ENCODE measurements at places on chromosomes 7 and 10.

DNA sequence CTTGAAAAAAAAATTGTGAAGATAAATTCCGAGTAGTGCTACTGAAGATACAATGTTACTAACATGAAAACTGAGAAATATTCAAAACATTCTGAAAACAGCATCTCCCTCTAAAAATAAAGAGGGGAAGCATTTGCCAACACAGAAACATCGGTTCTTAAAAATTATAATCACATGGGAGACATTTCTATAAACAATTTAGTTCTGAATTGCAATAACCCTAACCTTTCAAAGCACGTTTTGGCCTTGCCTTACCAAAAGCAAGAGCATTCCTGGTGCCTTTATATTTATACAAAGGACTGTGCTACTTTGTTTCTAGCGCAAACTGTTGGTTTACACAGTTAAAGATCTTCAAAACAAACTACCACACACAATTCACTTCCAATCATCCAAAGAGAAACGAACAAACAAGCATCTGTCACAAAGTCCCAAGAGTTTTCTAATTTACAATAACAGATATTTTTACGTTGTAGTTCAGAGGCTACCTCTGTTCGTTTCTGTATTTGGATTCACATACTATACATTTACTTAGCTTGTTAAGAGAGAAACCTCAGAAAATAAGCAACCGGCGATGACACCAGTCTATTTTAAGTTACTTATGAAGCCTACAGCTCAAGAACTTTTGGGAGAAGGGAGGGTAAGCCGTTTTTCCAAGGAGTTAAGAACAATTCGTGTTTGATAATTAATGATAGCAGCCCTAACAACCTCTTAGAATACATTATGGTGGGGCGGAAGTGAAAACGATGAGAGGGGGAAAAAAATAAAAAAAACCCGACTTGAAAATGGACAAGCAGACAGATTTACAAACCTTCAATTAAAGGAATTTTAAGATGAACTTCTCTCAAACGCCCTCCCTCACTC is 1.3 kb downstream of the ABI1 start:
- DNase-seq, result no peak

GRCh38 chr10:83990126-83990525 is 149.2 kb upstream of the GHITM start:
- no peak for DNase-seq

DNA sequence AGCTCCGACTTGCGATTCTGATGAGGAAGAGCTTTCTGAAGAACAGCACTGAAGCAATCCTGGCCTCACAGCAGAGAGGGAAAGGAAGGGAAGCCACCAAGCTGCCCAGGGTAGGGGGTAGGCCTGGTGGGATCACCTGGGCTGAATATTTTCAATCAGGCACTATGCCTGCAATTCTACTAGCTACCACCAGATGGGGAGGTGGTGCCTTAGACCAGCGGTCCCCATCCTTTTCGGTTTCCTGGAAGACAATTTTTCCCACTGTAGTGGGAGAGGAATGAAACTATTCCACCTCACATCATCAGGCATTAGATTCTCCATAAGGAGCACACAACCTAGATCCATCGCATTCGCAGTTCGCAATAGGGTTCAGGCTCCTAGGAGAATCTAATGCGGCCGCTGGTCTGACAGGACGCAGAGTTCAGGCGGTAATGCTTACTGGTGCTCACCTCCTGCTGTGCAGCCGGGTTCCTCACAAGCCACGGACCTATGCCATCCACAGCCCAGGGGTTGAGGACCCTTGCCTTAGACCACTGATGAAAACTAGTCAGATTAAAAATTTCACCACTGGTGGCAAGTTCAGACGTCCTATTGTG is 2.7 kb downstream of the LRRC20 start:
- no peak for DNase-seq

DNA sequence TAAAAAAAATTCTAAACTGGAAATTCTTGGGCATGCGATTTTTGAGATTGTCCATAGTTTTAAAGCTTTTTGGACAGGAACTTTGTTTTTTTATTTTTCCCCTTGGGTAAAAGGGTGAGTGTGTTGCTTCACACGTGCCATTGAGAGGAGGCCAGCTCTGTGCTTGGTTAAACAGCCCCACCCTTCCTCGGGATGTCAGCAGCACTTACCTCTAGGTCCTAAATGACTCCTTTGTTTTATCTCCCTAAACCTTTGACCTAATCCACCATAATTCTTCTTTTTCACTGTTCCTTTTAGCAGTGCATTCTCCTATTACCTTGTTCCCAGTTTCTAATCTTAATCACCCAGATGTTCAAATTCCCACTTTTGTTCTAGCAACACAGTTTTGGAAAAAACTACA is 83.5 kb downstream of the SEMA3D start:
- DNase-seq, result no peak

- no peak for DNase-seq
Observed at GRCh38 chr7:120733835-120734234, 124.1 kb downstream of the TSPAN12 start.

- DNase-seq, result no peak
Observed at GRCh38 chr7:89002981-89003956, 207.7 kb upstream of the TEX47 start.

DNA sequence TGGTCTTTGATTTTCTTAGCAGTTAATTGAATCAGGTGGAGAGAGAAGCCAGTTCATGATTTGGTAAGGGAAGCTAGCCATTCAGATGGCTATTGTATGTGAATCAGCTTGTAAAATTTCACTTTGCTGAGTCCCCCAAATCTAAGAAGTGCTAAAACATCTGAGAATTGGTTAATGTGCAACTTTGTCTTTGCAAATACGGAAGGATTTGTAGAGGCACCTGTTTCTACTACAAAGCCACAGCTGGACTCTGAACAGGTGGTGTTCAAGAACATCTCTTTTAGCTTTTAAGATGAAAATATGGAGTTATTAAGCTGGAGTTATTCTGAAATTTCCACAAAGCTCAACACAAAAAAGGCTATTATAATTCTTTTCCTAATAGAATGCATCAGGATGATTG is 132.6 kb downstream of the VPS50 start:
- no peak for DNase-seq

DNA sequence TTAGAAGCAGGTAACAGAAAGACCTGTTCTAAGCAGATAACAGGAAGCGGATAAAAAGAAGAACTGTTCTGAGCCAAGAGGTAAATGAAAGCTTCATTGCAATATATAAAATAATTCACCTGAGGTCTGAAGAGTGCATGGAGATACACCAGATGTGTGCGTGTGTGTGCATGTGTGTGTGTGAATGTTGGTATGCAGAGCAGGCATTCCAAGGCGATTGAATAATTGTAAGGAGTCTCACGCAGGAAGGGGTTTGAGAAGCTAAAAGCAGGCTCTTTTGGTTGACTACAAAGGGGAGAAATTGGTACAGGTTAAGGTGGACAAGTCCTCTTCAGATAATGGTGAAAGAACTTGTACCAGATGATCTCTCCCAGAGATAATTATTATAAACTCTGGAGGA is 450.6 kb downstream of the DNAJB9 start:
- DNase-seq, result no peak

DNA sequence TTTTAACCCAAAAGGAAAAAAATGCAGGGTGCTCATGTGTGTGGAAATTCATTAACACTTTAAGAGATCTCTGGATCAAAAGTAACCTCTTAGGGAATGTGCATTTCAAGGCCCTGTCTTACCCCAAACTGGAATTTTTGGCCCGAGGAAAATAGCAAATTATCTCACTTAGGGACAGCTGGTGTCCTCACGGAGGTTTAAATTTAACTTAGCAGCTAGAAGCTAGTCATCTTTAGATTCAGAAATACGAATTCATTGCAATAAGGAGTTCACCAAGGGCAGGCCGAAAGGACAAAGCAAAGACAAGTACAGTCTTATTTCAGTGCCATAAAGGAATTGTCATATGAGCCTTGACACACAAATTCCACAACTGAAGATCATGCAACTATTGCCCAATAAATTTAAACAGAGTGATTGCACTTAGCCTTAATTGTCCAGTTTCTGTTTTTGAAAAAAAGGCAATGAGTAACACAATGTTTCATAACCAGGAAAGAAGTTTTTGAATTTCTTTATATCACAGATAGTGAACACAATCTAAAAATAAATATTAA is 22.4 kb upstream of the SEMA3C start:
- DNase-seq, result no peak

DNA sequence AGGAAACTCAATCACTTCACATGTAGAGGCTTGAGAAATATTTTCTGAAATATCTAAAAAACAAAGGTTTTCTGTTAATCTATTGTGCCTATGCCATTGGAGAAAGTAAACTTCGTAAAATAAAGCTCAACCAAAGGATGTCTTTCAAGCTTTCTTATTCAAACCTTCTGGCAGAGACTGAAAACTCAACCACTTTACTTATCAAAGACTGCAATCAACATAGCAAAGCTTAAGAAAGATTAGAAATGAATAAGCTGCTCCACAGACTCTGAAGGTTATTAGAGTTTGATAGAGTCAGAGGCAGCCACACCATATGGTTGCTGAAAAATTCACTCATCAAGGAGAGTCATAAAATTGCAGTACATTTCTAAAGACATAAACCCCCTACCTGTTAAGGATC is 245.8 kb upstream of the MEOX2 start:
- DNase-seq, result no peak

GRCh38 chr10:58757352-58758065 is 244.8 kb downstream of the BICC1 start:
- DNase-seq, result no peak

GRCh38 chr10:119029613-119030420 is at the start of gene NANOS1:
Gene NANOS1 (plus strand): TSS chr10:119029714. CDS start chr10:119029802, 88 bp downstream.
- DNase-seq, result peak; percentile 75

- no peak for DNase-seq
Observed at GRCh38 chr10:76675951-76676587, 961.5 kb downstream of the KCNMA1 start.

- DNase-seq, result no peak
Observed at GRCh38 chr7:43956027-43956426, 29.8 kb downstream of the UBE2D4 start.

- no peak for DNase-seq
Observed at GRCh38 chr7:93992421-93993110, 11.6 kb downstream of the BET1 start.

DNA sequence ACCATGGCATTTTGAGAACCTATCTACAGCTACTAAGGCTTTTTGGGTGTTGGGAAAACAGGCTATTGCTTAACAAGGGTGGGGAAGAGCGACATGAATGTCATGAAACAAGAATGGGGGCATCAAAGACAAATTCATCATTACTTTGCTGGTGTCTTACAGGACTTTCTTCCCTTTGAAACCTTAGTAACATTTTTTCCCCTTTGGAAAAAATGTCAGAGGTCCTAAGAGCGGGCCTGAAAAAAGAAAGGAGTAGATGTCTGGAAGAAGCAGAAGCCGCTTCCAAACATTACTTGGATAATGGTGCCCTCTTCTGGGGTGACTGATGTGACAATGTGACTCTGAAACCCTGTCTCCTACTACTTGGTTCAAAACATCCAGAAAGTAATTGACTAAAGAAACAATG is 3.8 kb upstream of the DDX50 start:
- no peak for DNase-seq

DNA sequence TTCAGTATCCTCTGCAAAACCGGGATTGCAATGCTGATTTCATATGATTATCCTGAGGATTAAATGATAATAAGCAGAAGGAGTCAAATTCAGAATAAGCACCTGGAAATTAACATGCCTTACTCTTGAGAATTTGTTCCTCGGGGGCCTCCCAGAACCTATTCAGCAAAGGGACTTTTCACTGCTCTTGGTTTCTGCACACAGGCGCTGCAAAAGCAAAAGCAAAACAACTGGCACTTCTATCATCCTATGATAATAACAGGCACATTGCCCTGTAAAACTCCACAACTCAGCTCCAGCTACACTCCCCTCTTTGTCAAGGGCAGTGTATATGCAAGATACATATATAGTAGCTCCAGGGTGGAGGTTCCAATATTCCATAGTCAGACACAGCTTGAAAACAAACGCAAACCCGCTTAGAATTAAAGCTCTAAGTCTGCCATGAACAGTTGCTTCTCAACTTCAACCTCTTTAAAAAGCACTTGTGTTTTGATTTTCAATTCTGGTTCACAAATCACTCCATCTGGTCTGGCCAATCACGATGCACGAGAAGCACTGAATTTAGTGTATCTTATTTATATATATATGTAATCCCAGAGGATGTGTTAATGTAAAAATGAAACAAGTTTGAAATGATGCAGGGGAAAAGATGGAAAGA is 119.9 kb upstream of the PTER start:
- DNase-seq, result no peak

DNA sequence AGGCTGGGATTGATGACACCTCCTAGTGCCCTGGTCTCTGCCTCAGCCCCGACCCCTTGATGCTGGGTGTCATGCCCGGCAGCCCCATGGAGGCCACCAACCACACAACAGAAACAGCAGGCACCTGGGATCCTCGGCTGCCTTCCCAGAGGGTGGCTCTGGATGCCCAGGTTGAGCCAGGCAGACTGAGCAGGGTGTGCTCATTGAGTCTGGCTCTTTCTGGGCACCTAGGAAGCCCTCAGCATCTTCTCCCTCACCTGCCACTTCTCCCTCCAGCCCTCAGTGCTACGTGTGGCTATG is 484.5 kb upstream of the MGMT start:
- no peak for DNase-seq

GRCh38 chr7:93923942-93924341 is 2.4 kb downstream of the GNG11 start:
- no peak for DNase-seq

- DNase-seq, result no peak
Observed at GRCh38 chr7:107938456-107939250, 47.7 kb downstream of the DLD start.

- no peak for DNase-seq
Observed at GRCh38 chr7:88013981-88014380, 79.9 kb downstream of the ADAM22 start.

- DNase-seq, result no peak
Observed at GRCh38 chr7:137984181-137985041, 17.5 kb downstream of the CREB3L2 start.

DNA sequence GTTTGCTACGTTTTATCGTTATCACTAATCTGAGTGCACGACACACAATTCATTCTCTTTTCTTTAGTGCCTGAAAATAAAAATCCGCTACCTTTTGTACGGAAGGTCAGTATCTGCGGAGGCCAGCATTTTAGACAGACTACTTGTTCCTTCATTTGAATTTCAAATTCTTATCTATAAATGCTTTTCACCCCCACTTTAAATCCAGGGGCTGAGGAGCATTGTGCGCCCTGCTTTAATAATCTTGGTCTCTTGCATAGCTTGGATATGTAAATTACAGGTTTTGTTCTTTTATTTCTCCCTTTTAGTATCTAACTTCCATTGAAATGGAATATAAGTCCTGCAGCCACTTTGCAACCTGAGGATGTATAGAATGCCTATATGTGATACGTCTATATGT is 44.7 kb downstream of the NRP1 start:
- DNase-seq, result no peak

DNA sequence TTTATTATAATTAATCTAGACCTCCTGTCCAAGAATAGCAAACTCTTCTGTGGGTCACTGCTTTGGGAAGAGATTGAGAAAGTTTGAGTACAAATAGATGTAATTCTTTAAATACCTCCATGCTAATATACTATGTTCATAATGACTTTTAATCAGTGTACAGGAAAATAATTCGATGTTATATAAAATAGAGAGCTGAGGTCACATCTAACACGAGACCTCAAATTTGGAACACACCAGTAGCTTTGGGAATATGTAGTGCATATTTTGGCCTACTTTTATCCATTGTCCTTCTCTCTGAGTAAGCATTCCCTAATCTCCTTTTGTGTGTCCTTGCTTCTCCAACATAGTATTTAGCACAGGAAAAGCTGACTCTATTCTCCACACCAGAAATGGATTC is 27.3 kb upstream of the CABCOCO1 start:
- DNase-seq, result no peak

GRCh38 chr10:63337455-63338251 is 128.1 kb downstream of the JMJD1C start:
- DNase-seq, result no peak

GRCh38 chr10:427761-428519 is 261.5 kb downstream of the DIP2C start:
- DNase-seq, result no peak

All from type B pancreatic cell (in vitro differentiated cells).